Purkinje cell (primary cell): ENCODE measurements at places on chromosomes 12 and 14. TPM values are rescaled to one million over a fixed set of nuclear protein-coding genes. Genes with fewer than 3 reads are reported as not detected.

NEUROD4 gene
- polyA plus RNA-seq: not detected in 2 replicates

LMNTD1 gene
- polyA plus RNA-seq: not detected in 2 replicates

CDH24 gene
- polyA plus RNA-seq: 0.20 TPM in 1 of 2 replicates, not detected in the other

MYF6 gene
- not detected in 2 replicates for polyA plus RNA-seq

RPS29 gene
- 729 and 852 TPM in 2 replicates for polyA plus RNA-seq

ADAM20 gene
- polyA plus RNA-seq: 0.11 TPM in 1 of 2 replicates, not detected in the other

TSHR gene
- 2.9 TPM in 1 of 2 replicates, not detected in the other for polyA plus RNA-seq

PLBD1 gene
- polyA plus RNA-seq: 0.98 TPM in 1 of 2 replicates, not detected in the other

HHIPL1 gene
- 0.22 and 1.2 TPM in 2 replicates for polyA plus RNA-seq

BICDL1 gene
- 4.7 and 5.6 TPM in 2 replicates for polyA plus RNA-seq

SMIM41 gene
- polyA plus RNA-seq: not detected in 2 replicates

AQP2 gene
- polyA plus RNA-seq: not detected in 2 replicates

TBC1D30 gene
- polyA plus RNA-seq: 3.0 and 4.3 TPM in 2 replicates

MRPL52 gene
- 86.7 and 87.3 TPM in 2 replicates for polyA plus RNA-seq

LRTM2 gene
- 0.08 TPM in 1 of 2 replicates, not detected in the other for polyA plus RNA-seq

PPP1R1A gene
- polyA plus RNA-seq: 13.8 and 22.1 TPM in 2 replicates

DEPDC4 gene
- 1.1 and 11.4 TPM in 2 replicates for polyA plus RNA-seq

IFNG-AS1 gene
- not detected in 2 replicates for polyA plus RNA-seq

WDHD1 gene
- 3.3 and 3.8 TPM in 2 replicates for polyA plus RNA-seq

OR10P1 gene
- not detected in 2 replicates for polyA plus RNA-seq

VRK1 gene
- polyA plus RNA-seq: 25.9 and 28.9 TPM in 2 replicates

GPR84 gene
- not detected in 2 replicates for polyA plus RNA-seq

RNFT2 gene
- polyA plus RNA-seq: 16.2 and 26.9 TPM in 2 replicates

STXBP6 gene
- polyA plus RNA-seq: 5.7 TPM in 1 of 2 replicates, not detected in the other

ABCB9 gene
- 3.0 and 3.6 TPM in 2 replicates for polyA plus RNA-seq

SLC41A2 gene
- polyA plus RNA-seq: 17.0 and 25.6 TPM in 2 replicates

CCDC175 gene
- polyA plus RNA-seq: 4.2 and 5.4 TPM in 2 replicates

PGF gene
- 0.12 TPM in 1 of 2 replicates, not detected in the other for polyA plus RNA-seq

ESR2 gene
- polyA plus RNA-seq: 0.09 TPM in 1 of 2 replicates, not detected in the other

TSPAN31 gene
- polyA plus RNA-seq: 26.6 and 52.7 TPM in 2 replicates

CLEC6A gene
- not detected in 2 replicates for polyA plus RNA-seq

SYNDIG1L gene
- not detected in 2 replicates for polyA plus RNA-seq
